ENCODE measurements at places on chromosomes 7 and 10.

DNA sequence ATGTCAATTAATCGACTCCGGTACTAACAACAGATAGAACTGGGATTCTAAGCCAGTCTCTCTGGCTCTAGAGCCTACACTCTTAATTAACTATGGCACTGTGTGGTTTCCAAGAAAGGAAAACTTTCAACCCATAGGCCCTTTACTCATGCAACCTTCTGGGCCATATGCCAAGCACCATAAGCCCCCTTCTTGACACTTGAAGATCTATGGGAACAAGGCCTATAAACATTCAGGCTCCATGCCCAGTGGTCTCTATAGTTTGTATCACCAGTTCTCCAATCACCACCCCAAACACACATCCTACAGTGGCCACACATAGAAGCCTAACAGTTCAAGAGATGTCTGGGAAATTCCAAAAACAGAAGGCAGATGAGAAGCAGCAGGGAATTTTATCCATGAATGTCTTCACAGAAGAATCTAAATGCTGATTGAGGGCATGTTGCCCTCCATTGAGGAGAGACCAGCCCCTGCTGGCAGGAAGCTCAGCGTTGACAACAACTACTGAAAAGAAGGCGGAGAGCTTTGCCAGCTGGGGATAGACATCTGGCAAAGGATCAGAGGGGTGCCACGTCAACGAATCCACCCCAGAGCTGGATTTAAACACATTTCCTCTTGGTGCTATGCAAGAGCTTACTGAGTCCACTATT, 64.4 kb downstream of the GRM3 start:
- DNase-seq, result no peak

DNA sequence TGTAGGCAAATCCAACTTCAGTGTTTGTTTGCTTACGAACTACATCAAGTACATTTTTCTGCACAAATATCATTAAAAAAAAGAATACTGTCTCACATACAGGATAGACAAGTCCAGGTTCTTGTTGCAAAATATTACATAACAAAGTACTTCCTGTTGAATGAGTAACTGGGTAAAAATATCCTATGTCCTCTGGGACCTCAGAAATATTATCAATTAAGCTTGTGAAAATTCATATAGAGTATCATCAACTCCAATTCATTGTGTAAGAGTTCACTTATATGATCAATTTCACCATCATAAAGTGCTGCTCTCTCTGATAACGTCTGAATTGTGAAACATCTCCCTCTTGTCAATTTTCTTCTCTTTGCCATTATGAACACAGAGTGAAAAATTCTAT, 22.6 kb downstream of the HERC4 start:
- no peak for DNase-seq

GRCh38 chr10:44042075-44042770, 342.7 kb downstream of the CXCL12 start:
- no peak for DNase-seq

- no peak for DNase-seq
These were observed 104.7 kb upstream of the KLF14 start for GRCh38 chr7:130838738-130839137.

DNA sequence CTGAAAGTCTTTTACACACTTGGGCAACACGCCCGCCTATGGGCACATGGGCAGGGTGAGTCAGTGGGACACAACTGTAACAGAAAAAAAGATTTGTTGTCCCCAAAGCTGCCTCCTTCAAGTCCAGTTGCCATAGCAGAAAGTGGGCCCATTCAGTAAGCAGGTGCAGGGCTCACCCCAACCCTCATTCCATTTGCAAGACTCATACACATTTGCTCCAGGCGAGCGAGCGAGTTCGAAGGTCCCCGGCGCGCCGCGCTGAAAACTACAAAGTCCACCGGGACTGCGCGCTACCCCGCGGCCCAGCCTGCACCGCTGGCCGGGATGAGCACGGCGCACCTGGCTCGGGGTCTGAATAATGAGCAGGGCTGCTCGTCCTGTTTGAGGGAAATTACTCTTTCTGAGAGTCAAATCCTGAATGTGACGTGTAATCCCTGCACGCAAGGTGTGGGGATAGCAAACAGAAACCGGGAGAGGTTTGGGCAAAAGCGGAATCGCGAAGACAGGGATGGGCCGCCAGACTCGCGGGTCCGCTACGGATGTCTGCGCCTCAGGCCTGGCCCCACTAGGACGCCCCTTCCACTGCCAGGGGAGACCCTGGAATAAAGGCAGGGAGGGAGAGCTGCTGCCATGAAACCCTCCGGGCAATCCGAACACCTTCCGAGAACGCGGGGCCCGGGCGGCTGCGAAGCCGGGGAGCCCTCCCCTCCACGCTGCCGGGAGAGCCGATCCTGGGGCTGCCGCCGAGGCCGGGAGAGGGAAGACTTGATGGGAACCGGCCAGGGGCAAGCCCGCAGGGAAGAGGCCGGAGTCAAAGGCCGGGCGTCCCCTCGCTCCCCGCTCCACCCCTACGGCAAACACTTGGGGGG, 982 bp downstream of the COBL start:
- no peak for DNase-seq
